NCI-H2171 (cell line): ENCODE measurements at places on chromosomes 11 and 22.

- DNase-seq: no peak
Observed at GRCh38 chr11:124012697-124013096, at the start of gene OR10G4. Gene OR10G4 (plus strand): TSS chr11:124012997. CDS start chr11:124015575, 2,578 bp downstream.

- no peak for DNase-seq
Observed at GRCh38 chr11:10561947-10562346, 6.5 kb downstream of the LYVE1 start.

- no peak for DNase-seq
Observed at GRCh38 chr11:16336204-16336603, 20.1 kb downstream of the SOX6 start.

DNA sequence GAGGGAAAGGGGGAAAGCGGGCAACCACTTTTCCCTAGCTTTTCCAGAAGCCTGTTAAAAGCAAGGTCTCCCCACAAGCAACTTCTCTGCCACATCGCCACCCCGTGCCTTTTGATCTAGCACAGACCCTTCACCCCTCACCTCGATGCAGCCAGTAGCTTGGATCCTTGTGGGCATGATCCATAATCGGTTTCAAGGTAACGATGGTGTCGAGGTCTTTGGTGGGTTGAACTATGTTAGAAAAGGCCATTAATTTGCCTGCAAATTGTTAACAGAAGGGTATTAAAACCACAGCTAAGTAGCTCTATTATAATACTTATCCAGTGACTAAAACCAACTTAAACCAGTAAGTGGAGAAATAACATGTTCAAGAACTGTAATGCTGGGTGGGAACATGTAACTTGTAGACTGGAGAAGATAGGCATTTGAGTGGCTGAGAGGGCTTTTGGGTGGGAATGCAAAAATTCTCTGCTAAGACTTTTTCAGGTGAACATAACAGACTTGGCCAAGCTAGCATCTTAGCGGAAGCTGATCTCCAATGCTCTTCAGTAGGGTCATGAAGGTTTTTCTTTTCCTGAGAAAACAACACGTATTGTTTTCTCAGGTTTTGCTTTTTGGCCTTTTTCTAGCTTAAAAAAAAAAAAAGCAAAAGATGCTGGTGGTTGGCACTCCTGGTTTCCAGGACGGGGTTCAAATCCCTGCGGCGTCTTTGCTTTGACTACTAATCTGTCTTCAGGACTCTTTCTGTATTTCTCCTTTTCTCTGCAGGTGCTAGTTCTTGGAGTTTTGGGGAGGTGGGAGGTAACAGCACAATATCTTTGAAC is 6.8 kb downstream of the MALAT1 start:
- no peak for DNase-seq

- DNase-seq: peak; percentile 58
Observed at GRCh38 chr22:24952837-24953383, 394 bp downstream of the KIAA1671 start.

GRCh38 chr11:10301656-10302358 is 3.1 kb upstream of the ADM start:
- DNase-seq: no peak

GRCh38 chr11:68868221-68868835 is 26.6 kb upstream of the CPT1A start:
- DNase-seq: no peak
